Stimulated activated CD4-positive, alpha-beta T cell treated with anti-CD3 and anti-CD28 coated beads, Interleukin-1b, Interleukin-23, amount 100 ng/mL, for 4 hours (primary cell): ENCODE measurements at places on chromosomes 7 and 10.

GRCh38 chr10:26217396-26218086 is 967 bp downstream of the GAD2 start:
- no peak for DNase-seq

GRCh38 chr7:2072042-2072441 is 160.7 kb downstream of the MAD1L1 start:
- DNase-seq, result no peak

- DNase-seq, result no peak
Measured at GRCh38 chr7:44120395-44120794, 3.0 kb downstream of the POLD2 start.

DNA sequence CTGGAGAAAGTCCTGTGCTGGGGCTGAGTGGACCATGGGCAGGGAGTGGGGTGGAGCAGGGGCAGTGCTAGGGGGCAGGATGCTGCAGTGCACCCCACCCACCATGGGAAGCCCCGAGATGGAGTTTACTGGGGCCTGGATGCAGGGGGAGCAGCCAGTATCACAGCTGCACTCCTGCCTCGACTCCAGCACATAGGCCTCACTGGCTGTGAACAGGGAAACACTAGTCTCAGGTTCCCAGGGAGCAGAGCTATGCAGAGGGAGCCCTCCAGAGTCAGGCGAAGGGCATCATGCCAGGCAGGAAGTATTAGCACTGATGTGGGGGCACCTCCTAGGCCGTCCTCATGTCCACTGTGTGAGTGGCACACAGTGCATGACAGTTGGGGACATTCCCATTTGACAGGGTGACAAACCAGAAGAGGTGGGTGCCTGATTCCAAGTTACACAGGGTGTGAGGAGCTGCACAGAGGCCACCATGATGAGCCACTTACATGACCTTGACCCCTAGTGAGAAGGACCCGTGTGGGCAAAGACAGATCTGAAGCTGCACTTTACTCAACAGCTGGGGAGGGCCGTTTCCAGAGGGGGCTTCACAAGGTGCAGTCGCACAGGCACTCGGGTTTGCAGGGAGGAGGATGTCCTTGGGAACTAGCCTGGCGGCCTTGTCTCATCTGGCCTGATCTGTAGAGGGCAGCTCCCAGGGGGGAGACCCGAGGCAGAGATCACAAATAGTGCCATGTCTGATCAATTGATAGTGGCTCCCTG is 69.9 kb upstream of the LRRC4 start:
- DNase-seq, result no peak

DNA sequence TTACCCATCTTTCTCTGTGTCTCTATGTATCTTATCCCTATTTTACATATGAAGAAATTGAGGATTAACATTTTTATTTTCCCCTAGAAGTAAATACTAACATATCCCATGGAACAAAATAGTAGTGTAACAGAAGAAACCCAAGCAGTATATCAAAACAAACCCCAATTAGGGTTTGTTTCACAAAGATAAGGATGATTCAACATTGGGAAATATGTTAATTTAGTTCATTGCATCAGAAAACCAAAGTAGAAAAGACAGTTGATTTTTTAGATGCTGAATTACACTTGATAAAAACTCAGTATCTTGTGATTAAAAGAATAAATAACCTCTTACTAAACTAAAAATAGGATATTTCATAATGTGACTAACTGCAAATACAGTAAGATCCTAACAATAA is 87.8 kb downstream of the GLCCI1 start:
- DNase-seq, result no peak
